Activated T-cell treated with anti-CD3 and anti-CD28 coated beads, Interleukin-2, amount 50 U/mL, for 72 hours (primary cell): ENCODE measurements at places on chromosomes 2 and 18. TPM values are rescaled to one million over a fixed set of nuclear protein-coding genes. Genes with fewer than 3 reads are reported as not detected.

- DNase-seq: peak; percentile 31
These were observed 598 bp downstream of the CCDC93 start for GRCh38 chr2:118013221-118013723.

The FAM110C gene
- total RNA-seq: 0.72 TPM

The TEX261 gene
- total RNA-seq: 66.6 TPM

The IL36A gene
- not detected for total RNA-seq

DNA sequence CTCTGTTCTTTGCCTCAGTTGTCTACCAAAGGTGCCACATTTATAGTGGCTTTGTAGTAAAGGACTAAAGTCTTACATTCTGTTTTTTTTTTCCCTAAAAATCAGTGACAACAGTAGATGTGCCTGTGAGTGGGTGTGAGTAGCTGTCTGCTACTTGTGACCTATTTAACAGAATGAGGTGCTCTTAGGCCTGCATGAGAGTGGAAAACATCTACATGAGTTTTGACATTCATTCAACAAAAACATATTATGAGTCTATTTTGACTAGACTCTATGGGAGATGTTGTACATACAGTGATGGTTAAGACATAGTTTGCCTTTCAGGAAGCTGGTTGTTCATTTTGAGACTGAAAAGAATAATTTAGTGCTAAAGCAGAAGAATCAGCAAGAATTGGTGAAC, 36.7 kb downstream of the IL1R2 start:
- no peak for DNase-seq

DNA sequence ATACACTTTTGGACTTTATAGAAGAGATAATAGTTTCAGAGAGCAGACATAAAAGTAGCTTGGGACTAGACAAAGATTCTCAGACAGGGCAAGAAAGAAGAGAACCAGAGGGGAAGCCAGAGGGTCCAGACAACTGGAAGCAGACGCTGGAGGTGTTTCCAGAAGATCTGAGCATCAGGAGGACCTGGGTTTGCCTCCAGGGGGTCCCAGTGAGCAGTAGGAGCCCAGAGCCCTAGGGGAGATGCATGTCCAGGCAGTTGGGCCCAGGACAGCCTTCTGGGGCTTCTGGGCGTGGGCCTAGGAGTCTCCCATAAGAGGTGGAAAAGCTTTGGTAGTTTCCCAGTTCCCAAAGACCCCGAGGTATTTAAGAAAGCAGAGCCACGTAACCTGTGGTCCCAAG, 251.2 kb upstream of the ID2 start:
- no peak for DNase-seq

- DNase-seq: no peak
These were observed 58.8 kb upstream of the NXPH2 start for GRCh38 chr2:138838851-138839620.

The TRAPPC8 gene
- total RNA-seq: 40.9 TPM

DNA sequence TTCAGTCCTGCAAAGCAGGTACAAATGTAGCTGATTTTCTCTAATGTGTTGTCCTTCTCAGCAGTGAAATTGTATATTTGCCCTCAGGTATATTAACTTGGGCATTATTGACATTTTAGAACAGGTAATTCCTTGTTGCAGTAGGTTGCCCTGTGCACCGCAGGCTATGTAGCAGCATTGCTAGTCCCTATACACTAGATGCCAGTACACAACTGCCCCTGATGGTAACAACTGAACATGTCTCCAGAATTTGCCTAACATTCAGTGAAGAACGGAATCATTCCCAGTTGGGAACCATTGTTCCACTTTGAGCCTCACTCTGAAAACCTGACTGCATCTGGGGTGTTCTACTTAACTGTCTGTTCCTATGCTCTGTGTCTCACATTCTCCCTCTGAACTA, 23.1 kb upstream of the TFPI start:
- DNase-seq: no peak

DNA sequence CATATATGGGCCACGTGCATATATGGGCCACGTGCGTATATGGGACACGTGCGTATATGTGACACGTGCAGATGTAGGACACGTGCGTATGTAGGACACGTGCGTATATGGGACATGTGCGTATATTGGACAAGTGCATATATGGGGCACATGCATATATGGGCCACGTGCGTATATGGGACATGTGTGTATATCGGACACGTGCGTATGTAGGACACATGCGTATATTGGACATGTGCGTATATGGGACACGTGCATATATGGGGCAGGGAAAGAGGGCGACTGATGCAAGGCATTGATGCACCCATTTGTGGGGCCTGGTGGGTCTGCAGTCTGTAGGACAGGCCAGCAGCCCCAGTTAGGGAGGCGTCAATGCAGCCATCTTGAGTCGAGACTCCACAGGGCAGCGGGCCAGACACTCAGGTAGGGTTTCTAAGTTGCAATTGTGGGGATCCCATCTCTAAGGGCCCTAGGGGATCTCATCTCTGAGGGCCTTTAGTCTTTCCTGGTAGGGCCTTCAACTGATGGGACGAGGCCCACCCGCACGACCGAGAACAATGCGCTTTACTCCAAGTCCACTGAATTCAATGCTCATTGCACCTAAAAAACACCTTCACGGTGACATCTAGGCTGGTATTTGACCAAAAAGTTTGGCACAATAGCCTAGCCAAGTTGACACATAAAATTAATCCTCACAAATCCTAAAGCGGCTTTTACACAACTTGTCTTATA, 92.3 kb upstream of the ZNF516 start:
- no peak for DNase-seq

DNA sequence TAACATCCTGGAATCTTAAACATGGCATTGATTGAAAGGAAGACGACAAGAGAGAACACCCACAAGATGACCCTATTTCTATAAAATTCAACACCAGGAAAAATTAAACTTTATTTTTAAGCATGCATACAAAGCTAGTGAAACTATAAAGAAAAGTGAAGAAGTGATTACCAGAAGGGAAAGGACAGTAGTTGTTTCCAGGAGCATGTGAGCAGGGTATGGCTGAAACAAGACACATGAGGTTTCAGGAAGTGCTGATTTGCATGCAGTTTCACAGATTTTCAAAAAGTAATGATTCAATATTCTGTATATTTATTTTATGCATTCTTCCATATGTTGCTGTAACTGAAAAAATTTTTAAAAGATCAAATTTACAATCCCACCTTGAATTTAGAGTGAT, 24.6 kb upstream of the DAW1 start:
- DNase-seq: no peak

DNA sequence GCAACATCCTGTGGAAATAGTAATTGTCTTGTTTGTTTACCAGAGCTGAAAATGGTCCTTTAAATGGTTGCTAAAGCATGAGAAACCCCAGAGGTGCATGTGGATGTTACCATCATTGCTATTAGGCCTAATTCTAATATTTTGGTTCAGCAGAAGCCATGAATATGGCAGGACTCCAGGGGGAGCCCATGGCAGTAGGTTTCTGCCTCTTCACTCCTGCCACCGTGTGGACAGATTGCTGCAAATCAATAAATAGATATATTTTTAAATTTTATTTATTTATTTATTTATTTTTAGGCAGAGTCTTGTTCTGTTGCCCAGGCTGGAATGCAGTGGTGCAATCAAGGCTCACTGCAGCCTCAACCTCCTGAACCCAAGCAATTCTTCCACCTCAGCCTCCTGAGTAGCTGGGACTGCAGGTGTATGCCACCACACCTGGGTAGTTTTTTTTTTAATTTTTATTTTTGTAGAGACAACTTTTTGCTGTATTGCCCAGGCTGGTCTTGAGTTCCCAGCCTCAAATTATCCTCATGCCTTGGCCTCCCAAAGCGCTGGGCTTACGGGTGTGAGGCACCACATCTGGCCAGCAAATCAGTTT, 54.9 kb upstream of the CAPN13 start:
- peak; percentile 30 for DNase-seq

DNA sequence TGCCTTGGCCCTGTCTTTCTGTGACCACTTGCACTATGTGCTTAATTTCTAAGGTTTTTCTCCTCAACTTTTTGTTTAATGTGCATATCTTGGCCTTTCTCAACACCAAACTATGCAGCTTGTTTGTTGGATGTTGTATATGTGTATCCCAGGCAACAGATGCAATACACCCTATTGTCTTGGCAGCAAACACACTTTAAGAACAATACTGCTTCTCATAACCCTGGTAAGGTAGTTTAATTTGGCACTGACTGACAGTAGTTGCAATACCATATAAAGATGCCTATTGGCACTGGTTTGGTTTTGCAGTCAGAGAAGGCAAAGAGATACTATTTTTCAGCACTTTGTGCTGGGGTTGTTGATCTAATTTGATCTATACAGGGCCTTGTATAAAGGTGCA, 360.7 kb upstream of the CWC22 start:
- DNase-seq: no peak

DNA sequence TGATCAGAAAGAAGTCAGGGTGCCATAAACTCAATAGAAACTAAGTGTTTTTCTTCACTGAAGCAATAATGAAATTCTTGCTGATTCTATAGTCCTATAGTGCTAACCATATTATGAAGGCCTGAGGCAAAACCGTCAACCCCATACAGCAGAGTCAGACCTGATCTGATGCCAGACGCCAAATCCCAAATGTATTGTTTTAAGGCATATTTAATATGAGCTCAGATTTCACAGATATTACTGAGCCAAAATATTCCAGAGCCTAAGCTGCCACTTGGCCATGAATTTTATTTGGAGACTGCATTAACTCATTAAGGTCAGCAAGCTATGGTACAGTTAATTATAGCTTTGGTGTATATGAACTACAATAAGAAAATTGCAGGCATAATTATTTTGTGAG, 53.4 kb downstream of the SCN1A start:
- no peak for DNase-seq

DNA sequence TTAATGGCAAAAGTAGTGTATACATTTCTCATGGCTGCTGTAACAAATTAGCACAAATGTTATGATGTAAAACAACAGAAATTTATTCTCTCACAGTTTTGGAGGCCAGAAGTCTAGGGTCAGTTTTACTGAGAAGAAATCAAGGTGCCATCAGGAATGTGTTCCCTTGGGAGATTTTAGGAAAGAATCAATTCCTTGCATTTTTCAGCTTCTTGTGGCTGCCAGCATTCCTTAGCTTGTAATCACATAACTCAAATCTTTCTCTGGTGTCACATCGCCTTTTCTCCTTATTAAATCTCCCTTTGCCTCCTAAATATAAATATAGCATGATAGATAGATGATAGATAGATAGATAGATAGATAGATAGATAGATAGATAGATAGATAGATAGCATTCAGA, 307.0 kb upstream of the REG3G start:
- DNase-seq: no peak

- no peak for DNase-seq
These were observed 41.4 kb upstream of the MAPRE2 start for GRCh38 chr18:34999756-35000289.

The CHPF gene
- 24.7 TPM for total RNA-seq

- DNase-seq: no peak
These were observed 412.4 kb upstream of the LRATD1 start for GRCh38 chr2:14220101-14220500.

GRCh38 chr2:23121968-23122648, 262.9 kb upstream of the KLHL29 start:
- DNase-seq: no peak

- no peak for DNase-seq
These were observed 53.4 kb downstream of the DNER start for GRCh38 chr2:229660951-229661350.

DNA sequence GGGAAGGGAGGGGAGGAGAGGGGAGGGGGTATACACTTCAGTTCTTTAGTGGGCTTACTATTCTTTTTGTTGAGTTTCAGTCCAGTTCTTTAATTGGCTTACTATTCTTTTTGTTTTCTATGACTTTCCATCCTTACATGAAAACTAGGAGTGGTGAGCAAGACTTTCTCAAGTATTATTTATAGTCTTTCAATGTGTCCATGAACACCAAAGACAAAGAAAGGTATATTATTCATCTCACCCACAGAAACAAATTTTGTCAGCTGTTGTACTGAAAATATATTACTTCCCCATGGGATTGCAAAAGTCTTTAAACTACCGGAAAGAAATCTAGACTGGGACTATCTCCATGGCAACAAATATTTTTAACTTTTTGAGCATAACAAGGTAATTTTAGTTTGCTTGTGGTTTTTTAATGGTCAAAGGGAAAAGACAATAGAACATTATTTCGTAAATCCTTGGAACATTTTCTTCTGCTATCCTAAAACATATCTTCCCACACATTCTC, 17.6 kb downstream of the ADAM17 start:
- DNase-seq: no peak

DNA sequence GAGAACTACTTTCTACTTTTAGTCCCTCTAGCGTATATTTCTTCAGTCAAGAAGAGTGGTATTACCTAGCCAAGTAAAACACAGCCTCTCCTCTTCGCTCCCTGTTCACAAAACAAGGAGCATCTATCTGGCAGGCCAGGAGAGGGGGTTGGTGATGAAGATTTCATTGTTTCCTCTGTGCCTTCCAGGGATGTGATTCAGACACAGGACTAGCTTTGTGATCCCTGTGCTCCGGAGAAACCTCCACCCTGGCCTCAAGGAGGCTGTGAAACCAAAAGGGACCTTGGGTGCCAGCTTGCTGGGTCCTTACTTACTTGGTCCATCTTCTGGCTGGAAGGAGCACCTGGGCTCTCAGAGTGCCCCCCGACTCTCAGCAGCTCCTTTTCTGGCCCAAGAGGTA, 5.7 kb downstream of the RHOB start:
- DNase-seq: no peak

GRCh38 chr18:62329691-62330454, 4.8 kb downstream of the TNFRSF11A start:
- DNase-seq: peak; percentile 62

The SULT1C2 gene
- total RNA-seq: not detected

- no peak for DNase-seq
These were observed 82.9 kb downstream of the DYNAP start for GRCh38 chr18:54673936-54674335.

DNA sequence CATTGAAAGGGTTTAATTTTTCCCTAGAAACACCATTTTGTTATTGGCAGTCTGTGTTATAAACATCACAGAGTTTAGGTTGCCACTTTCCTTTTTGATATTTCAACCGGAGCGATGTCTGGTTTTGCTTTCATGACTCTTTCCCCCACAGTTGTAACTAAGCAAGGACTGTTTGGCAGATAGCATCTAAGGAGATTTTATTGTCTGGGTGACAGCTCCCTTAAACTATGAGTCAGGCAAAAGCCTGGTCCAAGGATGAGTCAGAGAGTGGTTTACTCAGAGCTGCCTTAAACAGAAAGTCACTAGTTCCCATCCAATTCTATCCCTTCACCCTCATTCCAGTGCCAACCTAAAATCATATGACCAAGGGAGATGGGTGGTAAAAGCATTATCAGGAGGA, 341.6 kb upstream of the VWC2L start:
- peak; percentile 17 for DNase-seq

The PPP1R1C gene
- total RNA-seq: not detected

GRCh38 chr18:59871711-59872362, 28.0 kb upstream of the PMAIP1 start:
- DNase-seq: no peak

- DNase-seq: no peak
These were observed 89.8 kb downstream of the INO80D start for GRCh38 chr2:205996161-205996560.

The LOXHD1 gene
- 0.07 TPM for total RNA-seq

The CPLX4 gene
- not detected for total RNA-seq

The ABCB11 gene
- total RNA-seq: not detected
